Activated CD4-positive, alpha-beta T cell treated with anti-CD3 and anti-CD28 coated beads, Interleukin-2, amount 50 U/mL, for 48 hours (primary cell): ENCODE measurements at places on chromosomes 4 and X.

DNA sequence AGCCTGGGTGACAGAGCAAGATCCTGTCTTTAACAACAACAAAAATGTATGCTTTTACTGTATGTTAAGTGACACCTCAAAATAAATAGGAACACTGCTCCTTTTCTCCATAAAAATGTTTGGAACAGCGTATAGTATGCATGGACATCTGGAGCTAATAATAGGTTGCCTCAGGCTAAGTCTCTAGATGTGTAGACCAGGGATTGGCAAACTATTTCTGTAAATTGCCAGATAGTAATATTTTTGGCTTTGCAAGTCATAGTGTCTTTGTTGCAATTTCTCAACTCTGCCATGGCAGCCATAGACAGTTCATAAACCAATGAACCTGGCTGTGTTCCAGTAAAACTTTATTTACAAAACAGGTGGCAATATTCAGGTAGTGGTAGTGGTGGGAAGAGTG is 76.6 kb upstream of the CBLL2 start:
- no peak for DNase-seq

DNA sequence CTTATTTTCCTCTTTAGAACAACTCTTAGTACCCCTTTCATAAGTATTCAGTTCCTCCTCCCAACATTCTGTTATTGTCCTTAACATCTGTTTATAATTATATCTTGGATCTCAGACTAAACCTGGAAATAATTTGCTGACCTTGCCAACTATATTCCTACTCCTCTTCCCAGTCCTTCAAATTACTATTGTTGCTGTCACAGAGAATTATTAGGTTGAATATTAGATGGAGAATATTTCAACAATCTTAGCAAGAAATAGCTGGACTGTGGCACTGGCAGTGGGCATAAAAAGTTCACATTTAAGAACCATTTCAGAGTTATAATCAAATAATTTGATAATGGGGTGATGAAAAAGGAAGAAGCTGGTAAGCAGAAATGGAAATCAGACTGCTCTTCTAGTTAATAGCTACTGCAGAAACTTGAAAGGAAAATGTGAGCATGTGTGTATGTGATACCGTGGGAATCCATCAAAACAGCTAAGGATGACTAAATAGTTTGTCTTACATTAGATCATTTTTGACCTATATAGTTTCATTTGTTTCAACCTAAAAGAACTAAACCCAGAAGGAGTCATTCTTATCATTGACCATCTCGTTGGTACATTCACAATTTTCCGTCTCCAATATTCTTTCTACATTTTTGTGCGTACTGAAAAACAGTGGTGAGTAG is 43.3 kb upstream of the PRDM8 start:
- no peak for DNase-seq

- DNase-seq = no peak
Measured at GRCh38 chr4:52788806-52789205, 37.6 kb upstream of the ERVMER34-1 start.

- DNase-seq = no peak
Measured at GRCh38 chr4:125062115-125063050, 252.4 kb upstream of the FAT4 start.
